NB4 (cell line): ENCODE measurements at places on chromosomes 3 and 15.

GRCh38 chr3:32240159-32240545 is 1.7 kb downstream of the CMTM8 start:
- DNase-seq, result peak; percentile 67

DNA sequence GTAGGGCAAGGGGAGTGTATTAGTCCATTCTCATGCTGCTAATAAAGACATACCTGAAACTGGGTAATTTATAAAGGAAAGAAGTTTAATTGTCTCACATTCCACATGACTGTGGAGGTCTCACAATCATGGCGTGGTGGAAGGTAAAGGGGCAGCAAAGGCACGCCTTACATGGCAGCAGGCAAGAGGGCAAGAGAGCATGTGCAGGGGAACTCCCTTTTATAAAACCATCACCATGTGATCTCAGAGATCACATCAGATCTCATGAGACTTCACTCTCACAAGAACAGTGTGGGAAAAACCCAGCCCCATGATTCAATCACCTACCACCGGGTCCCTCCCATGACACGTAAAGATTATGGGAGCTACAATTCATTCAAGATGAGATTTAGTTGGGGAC is 41.4 kb downstream of the SUMF1 start:
- no peak for DNase-seq

GRCh38 chr3:15495461-15496340 is 25.8 kb downstream of the COLQ start:
- DNase-seq, result no peak

GRCh38 chr15:100235030-100235617 is 106.7 kb downstream of the ADAMTS17 start:
- DNase-seq, result no peak

- DNase-seq, result no peak
Measured at GRCh38 chr3:147521646-147522045, 112.5 kb downstream of the ZIC1 start.

DNA sequence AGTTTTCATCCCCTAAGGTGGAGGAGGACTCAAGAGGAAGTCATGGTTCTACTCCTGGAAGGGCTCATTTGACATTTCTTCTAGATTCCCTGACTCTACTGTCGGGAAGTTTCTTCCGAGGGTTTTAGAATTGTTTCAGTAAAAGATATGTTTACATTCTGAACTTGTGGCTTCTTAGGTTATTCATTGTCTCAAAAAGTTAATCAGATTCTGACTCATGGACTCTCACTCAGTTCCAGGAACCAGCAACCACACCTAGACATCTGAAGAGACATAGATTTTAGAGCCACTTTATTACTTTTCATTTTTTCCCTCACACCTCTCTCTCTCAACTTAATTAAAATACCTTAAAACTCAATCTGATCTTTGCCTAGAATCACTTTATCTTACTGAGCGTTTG is 862.6 kb downstream of the AGBL1 start:
- DNase-seq, result no peak

DNA sequence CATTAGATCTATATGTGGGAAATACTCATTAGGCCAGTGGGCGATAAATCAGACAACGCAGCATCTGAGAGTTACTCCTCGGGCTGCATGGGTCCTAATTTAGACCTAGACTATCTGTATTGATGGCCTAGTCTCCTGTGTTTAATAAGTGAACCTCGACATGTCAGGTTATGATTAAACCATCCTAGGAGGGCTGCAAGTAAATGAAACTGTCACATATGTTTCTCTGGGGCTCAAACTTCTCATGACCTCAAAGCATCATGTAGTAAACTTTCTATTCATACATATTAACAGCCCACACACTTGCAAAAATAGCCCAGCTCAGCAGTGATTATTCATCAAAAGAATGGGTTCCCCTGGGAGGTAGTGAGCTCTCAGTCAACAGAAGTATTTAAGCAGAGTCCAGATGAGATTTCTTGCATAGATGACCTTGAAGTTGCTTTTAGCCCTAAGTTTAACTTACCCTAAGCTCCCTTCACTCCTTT is 51.6 kb downstream of the RAB11A start:
- DNase-seq, result no peak

GRCh38 chr3:82194870-82195269 is 433.4 kb upstream of the GBE1 start:
- DNase-seq, result no peak

GRCh38 chr3:70716832-70717231 is 404.4 kb upstream of the MDFIC2 start:
- DNase-seq, result peak; percentile 3

- no peak for DNase-seq
Measured at GRCh38 chr3:11580645-11581044, 63.1 kb downstream of the VGLL4 start.

DNA sequence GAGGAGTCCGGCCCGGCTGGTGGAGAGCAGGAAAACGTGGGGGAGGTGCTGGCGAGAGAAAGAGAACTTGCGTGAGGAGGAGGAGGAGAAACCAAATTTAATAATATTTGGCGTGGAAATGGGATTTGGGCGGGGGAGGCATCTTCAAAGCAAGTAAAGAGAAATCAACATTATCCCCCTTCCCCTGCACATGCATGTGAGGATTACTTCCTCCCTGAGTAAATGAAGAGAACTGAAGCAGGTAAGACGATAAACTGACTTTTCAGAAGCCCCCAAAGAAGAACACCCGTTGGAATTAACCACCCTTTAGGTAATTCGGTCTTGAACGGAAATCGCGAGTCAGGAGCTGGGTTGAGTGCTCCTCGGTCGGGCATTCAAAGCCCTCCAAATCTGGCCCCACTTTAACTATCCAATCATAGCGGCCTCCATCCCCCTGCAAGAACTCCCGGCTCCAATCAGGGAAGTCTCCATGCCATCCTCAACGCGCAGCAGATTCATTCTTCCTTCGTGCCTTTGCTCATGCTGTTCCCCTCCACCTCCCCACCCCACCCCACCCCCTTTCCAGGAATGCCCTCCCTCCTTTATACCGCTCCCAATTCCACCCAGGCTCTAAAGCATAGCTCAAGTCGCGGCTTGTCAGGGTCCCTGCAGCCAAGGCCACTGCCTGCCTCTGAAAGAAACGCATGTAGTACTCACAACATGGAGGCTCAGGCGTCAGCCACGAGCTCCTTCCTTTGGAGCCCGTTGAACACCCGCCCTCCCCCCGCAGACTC is 545 bp upstream of the RFX7 start:
- DNase-seq, result peak; percentile 50

GRCh38 chr15:29242456-29243242 is 27.0 kb downstream of the NSMCE3 start:
- no peak for DNase-seq

DNA sequence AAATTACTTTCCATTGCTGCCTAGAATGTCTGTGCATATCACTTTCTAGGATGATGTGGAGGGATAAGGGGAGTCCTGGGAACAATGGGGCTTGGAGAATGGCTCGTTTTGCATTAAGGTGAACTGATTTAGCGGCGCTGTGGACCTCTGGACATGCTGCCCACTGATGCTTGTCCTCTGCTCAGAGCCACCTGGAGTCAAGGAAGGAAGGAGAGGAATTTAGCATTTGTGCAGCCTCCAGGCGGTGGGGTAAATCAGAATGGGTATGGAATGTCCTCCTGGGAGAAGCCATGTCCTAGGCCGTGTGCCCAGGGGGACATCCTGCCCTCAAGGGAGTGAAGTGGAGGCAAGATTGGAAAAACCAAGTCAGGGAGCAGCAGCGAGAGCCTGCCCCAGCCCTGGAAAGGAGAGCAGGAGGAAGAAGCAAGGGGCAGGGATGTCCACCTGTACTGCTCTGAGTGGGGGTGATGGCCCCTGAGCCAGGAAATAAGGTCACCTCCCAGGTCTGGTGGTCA is 37.8 kb downstream of the KY start:
- DNase-seq, result no peak

- peak; percentile 85 for DNase-seq
Measured at GRCh38 chr15:101056366-101057334, 137.5 kb downstream of the LRRK1 start.
